ENCODE measurements at places on chromosomes 4 and X. TPM values are rescaled to one million over a fixed set of nuclear protein-coding genes. Genes with fewer than 3 reads are reported as not detected.
A peak's percentile ranks its signal among the peaks of the same experiment; 100 is the strongest.

Gene TBC1D8B
- 2.9 TPM for total RNA-seq

Gene PABPC1L2B
- not detected for total RNA-seq

- no peak for ATAC-seq
These were observed 46.4 kb downstream of the AKAP4 start for GRCh38 chrX:50154429-50154828.

DNA sequence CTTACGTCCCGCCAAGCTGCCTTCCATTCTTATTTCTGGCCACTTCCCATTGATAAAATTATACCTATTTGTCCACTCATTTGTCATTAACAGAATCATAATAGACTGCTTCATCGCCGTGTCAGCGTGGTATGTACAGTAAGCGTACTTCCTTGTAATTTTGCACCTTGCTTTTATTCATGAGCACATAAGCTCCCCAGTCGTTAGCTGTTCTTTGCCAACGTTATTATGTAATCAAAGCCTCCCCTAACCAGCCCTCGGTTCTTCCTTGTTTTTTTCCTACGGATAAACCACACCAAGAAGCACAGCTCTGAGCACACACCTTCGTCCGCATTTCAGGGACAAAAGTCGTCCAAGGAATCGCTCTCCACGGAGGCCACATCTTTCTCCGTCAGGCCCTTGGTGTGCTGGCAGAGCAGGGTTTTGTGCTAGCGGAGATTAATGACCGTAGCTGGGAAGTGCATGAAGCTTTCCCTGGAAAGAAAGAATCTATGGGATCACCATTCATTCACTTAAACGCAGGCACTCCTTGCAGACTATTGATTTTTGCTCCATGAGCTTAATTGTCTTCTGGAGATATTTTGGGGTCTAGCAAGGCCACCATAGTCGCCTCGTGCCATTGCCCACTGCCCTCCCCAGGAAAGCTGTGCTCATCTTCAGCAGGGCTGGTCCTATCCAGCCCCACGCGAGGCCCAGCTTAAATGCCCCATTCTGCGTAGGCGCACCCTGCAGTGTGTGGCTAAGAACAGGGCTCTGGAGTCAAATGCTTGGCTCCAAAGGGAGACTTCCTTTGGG is 200.9 kb upstream of the PSAPL1 start:
- ATAC-seq = peak; percentile 67

DNA sequence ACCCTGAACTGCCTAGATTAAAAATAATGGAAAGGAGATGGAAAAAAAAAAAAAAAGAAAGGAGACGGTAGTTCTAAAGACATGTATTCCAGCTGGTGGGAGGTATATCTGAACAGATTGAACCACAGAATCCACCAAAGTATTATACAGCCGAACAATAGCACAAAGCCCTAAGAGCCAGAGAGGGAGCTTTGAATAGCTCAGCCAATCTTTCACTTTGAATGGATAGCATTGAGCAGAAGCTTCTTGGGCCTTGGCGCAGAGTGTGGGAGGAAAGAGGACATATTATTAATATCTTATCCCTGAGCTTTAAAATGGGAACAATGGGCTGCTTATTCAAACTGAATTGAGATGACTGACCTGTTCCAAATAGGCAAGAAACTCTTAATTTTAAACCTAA is 147.8 kb upstream of the PAQR3 start:
- no peak for ATAC-seq

DNA sequence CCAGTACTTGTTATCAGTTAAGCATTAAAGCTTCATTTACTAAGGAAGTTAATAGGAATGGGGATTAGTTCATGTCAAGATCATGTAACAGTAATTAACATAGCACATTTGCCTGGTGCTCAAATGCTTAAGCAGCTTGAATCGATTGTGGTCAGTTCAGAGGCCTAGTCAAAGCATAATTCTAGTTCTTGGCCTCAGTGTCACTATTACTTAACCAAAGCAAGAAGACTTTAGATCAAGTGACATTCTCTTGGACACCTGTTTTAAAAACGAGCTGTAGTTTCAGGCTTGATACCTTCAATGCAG is 115.2 kb upstream of the BMPR1B start:
- no peak for ATAC-seq

DNA sequence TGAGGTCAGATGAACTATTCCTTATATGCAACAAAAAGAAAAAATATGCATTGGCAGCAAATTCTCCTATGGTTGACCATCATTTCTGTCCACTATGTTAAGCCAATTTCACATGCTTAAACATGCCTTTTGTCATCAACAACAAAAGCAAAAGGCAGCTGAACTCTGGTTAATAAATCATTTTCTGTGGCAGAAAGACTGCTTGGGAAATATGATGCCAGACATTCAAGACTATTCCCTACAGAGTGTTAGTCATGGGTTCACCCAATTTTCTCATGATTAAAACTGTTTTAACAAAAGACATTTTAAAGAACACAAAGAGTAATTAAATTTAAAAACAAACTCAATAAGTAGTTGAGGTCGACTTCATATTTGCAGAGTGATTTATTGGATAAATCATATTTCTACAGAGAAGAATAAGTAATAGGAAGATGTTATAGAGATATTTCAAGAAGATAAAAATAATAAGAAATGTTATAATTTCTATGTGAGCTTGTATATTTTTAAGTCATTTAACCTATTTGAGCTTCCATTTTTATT is 890.6 kb downstream of the STPG2 start:
- no peak for ATAC-seq

GRCh38 chr4:106762666-106763443 is 273.3 kb downstream of the DKK2 start:
- no peak for ATAC-seq

DNA sequence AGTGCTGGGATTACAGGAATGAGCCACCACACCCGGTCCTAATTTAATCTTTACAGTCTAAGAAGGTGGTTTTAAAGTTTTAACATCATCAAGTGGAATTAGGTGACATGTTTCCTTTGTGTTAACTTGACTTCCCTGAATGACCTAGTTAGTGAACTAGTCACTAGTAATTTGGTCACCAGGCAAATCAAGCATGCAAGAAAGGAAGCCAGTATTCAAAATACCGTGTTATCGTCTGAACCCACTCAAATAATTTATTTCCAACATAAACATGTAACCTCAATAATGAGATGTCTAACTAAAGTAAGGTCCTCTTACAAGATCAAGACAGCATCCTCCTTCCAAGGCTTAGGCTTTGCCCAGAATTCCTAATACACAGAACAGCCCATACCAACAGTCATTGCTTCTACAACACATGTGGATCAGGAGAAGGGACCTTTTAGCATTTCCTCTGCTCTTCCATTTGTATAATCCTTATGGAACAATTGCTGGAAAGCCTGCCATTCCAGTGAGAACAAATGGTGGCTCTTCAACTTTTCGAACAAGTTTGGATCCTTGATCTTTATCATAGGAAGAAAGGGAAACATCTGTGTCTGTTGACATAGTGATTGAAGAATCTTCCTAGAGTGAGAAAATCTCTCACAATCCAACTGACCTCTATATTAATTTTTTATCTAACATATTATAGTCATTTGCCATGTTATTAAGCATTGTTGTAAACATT is 97.2 kb downstream of the ANXA3 start:
- ATAC-seq = no peak

GRCh38 chrX:87397103-87397886 is 120.3 kb upstream of the KLHL4 start:
- ATAC-seq = no peak

DNA sequence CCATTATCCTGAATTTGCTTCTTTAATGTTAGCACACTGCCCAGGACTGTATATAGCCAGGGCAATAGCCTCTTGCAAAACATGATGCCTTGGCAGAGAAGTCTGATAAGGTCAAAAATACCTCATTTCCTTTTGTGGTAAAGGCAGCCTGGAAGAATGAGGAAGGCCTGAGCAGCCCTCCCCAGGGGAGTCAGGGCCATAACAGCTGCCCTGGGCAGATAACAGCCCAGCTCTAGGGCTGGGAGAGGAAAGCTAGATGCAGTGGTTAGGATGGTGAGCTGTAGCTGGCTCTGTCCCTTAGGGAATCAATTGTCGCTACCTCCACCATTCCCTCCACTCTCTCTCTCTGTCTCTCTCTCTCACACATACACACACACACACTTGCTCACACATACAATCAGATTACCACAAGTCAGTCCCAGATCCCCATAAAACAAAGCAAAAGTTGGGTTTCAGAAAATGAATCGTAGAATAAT is 29.2 kb downstream of the EFHC2 start:
- no peak for ATAC-seq

DNA sequence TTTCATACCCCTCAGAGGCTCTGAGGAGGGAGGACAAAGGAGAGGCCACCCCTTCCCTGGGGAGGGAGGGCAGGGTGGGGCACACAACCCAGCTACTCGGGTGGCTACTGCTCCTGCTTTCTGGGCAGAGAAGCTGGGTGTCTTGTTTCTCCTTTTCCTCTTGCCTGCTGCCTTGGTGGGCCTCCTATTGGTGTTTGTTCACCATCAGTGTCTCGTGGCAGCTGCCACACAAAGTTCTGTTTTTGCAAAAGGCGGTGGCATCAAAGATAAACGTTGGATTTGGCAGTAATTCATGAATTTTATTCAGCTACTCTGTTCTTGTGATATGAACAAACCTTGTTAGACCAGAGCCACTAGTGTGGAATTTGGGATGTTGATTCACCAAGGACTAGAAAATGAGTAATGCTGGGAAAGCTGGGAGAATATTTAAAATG is 153.0 kb upstream of the SCML1 start:
- no peak for ATAC-seq

- peak; percentile 89 for ATAC-seq
These were observed 168.6 kb downstream of the PTTG2 start for GRCh38 chr4:38128478-38129459.

DNA sequence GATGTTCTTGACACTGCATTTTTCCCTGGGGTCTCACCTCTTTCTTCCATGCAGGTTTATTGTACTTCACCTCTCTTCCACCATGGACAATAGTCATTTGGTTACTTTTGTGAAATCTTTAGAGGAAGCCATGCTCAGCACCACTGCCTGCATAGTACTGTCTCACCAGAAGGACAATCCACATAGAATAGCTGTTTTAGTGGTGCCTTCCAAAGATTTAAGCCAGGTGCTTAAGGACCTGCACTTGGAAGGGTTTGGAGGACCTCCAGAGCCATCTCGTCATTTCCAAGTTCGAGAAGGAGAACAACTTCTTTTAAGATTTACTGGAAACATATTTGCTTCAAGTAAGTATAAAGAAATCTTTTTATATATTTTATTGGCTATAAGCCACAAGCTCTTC is 26.7 kb downstream of the DTHD1 start:
- ATAC-seq = no peak
